DND-41 (cell line): ENCODE measurements at places on chromosomes 1 and 21.
A peak's percentile ranks its signal among the peaks of the same experiment; 100 is the strongest.

DNA sequence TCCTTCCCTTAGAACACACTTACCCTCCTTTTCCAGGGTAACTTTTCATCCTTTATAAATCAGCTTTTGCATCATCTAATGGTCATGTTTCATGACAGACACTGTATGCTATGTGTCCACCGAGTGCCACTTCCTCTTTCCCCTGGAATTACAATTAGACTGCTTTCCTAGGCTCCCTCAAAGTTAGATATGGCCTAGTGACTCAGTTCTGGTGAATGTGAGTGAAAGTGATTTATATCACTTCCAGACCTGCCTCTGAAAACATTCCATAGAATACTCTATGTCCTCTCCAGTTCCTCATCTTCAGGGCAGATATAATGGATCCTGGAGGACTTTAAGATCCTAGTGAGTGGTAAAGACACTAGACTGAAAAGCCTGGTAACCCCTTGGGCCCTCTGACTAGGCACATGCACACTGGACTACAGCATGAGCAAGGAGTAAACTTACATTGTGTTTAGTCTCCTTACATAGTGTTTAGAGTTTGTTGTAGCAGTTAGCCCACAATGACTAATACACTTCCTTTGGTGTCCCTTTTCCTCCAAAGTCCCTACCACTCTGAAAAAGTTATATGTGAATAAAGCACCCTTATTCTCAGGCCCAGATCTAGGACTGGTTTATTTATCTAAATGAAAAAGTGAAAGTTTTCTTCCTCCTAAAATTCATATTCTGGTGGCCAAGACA, 59.3 kb downstream of the GPR88 start:
- no peak for DNase-seq

DNA sequence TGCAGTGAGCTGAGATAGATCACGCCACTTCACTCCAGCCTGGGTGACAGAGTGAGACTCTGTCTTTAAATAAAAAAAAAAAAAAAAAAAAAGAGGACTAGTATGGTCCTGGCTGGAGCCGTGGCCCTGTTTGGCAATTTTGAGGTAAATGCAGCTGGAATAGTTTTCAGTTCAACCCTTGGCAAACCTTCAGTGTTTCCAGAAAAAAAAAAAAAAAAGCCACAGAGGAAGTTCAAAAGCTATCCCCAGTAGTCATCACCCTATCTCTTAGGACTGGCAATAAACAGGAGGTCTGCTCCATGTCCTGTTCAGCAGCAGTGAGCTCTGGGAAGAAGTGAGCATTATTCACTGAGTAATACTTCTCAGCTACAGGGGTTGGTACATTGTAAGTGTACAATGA, 56.8 kb upstream of the ERRFI1 start:
- no peak for DNase-seq

DNA sequence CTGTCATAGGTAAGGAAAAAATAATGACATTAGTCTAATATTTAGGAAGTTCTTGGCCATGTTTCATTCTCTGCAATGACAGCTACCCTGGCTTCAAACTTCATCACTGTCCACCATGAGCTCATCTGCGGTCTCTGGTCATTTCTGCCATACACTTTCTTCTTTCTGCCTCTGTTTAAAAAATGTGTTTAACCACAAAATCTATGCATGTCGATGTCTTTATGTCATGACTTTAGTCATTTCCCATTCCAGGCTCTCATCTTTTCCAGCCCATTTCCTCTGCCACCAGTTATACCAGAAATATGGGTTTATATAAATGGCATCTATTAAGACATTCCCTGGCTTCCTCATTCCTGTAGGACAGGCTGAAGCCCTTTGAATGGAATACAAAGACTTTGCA, 68.5 kb upstream of the DUSP10 start:
- no peak for DNase-seq

GRCh38 chr1:106620521-106620954, 435.9 kb upstream of the PRMT6 start:
- DNase-seq = no peak

- DNase-seq = no peak
Measured at GRCh38 chr1:32393832-32394140, 455 bp downstream of the BSDC1 start.

GRCh38 chr1:1273512-1274298, at the start of gene UBE2J2:
UBE2J2 (minus strand) TSS chr1:1273854; CDS start chr1:1267992, 5,862 bp downstream.
- peak; percentile 93 for DNase-seq

- no peak for DNase-seq
Measured at GRCh38 chr1:36737038-36737555, 254.4 kb upstream of the CSF3R start.

DNA sequence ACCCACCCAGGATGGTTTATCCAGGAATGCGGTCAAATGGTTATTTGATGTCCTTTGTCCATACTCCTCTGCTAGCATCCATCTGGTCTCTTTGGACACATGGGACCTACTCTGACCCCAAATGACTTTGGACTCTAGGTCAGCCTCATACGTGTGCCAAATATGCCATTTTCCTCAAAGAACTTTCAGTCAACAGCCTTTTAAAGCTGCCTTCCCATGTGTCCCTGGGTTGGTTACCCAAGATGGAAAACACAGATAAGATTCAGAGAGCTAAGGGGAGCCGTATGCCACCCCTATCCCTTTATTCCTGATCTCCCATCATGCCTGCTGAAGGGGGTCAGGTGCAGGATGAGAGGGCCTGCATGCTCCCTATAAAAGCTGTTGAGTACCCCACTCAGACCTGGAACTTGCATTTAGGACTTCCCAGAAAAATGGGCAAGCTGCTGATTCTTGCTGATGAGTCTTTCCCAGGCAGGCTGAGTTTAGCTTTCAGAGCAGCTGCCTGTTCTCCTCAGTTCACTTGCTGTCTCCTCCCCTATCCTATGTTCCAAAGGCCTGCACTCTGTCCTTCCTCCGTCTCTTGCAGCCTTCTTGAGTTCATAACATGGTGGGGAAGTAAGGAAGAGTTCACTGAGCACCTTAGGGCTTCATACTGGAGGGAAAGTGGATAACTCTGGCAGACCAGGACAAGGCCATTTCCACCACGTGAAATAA, 19.8 kb downstream of the CHI3L2 start:
- DNase-seq = no peak

- DNase-seq = no peak
Measured at GRCh38 chr1:61109158-61109557, 26.8 kb downstream of the NFIA start.

DNA sequence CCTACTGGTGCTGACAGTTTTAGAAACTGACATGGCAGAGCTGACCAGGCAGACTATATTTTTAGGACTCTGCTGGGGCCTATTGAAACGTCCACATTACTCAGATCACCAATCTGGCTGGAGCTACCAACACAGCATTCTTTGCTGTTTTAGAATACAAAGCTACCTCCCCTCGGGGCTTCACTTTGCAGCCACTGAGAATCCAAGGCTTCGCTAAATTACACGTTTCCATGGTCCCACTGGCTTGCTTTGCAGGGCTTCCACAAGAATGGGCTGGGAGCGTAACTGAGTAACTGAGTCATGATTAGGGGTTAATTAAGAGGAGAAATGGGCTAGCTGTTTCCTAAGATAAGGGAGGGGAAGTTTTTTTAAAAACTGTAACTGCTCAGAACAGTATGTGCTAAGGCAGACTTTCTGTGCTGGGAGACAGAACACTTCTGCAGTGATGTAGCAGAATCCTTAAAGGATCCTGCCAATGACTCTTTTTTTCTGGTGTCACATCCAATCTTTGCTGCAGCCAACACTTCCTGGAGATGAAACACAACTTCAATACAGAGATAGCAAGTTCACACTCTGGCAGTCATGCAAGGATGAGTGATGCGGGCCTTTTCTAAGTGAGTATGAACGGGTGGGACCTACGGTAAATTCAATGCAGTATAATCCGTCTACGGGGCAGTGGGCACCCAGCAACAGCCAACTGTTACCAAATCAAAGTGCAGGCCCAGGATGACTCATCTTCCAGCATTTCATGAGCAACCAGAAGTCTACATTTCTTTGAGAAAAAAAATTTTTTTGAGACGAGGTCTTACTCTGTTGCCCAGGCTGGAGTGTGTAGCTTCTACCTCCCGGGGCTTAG, 21.5 kb downstream of the NDUFS5 start:
- peak; percentile 8 for DNase-seq

DNA sequence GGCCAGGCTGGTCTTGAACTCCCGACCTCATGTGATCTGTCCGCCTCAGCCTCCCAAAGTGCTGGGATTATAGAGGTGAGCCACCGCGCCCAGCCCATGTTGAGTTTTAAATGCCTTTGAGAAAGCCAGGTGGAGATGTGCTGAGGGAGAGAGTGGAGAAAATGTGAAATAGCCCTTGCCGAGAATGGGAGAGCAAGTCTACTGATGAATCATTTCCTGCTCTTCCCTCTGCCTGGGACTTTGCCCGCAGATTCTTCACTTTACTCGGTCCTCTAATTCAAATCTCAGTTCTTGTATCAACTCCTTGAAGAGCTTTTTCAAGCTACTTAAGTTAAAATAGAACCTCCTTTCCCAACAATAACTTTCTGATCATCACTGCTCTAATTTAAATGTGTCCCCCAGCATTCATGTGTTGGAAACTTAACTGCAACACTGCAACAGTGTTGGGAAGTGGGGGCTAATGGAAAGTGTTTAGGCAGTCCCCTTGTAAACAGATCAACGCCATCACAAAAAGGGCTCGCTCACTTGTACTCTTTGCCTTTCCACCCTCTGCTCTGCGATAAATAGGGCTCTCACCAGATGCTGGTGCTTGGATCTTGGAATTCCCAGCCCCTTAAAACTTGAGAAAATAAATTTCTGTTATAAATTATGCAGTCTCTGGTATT, 27.8 kb downstream of the OSBPL9 start:
- no peak for DNase-seq

GRCh38 chr1:203871114-203871880, 9.9 kb downstream of the SNRPE start:
- DNase-seq = no peak

GRCh38 chr1:214029796-214030195, 42.0 kb downstream of the PROX1 start:
- no peak for DNase-seq

GRCh38 chr1:235275836-235276235, 52.1 kb downstream of the ARID4B start:
- no peak for DNase-seq
